ENCODE measurements at places on chromosomes 2 and 18. TPM values are rescaled to one million over a fixed set of nuclear protein-coding genes. Genes with fewer than 3 reads are reported as not detected.

The IL1RL1 gene
- total RNA-seq = 4.8 TPM

The SLC38A11 gene
- total RNA-seq = not detected

The CRYBA2 gene
- total RNA-seq = not detected

The STON1 gene
- total RNA-seq = 1.2 TPM

The SIX3 gene
- total RNA-seq = not detected

The C2orf66 gene
- 0.42 TPM for total RNA-seq

The MYL12B gene
- 234 TPM for total RNA-seq

The FIGN gene
- not detected for total RNA-seq

The CYTIP gene
- 302 TPM for total RNA-seq

The OBSL1 gene
- 0.24 TPM for total RNA-seq

The LBX2 gene
- total RNA-seq = 1.1 TPM

The ACVR1 gene
- 46.5 TPM for total RNA-seq

The SALL3 gene
- not detected for total RNA-seq

The LRRTM1 gene
- total RNA-seq = not detected

The LRRC30 gene
- total RNA-seq = not detected

The CTLA4 gene
- total RNA-seq = 118 TPM

GRCh38 chr2:141703501-141703900 lies 427.3 kb downstream of the LRP1B start:
- DNase-seq = no peak

- DNase-seq = no peak
Measured at GRCh38 chr2:14944562-14945346, 312.2 kb downstream of the LRATD1 start.

- DNase-seq = no peak
Measured at GRCh38 chr2:171529914-171530313, 7.6 kb downstream of the CYBRD1 start.

- DNase-seq = no peak
Measured at GRCh38 chr2:234985608-234986245, 33.9 kb downstream of the SH3BP4 start.

DNA sequence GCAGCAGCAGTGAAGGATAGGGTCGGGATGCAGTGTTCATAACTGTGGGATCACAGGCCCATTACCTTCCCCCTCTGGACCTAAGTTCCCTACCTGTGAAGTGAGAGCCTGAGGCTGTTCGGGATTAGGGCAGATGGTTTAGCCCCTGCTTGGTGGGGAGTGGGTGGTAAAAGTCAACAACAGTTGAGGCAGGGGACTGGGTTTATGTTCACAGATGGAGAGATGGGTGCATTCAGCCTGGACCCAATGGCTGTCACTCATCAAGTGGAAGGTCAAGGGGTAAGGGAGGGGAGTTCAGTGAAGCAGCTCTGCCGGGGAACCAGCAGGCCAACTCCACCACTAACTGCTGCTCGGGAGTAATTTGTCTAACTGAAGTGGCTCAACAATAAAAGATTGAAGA lies 180.4 kb downstream of the FAM210A start:
- no peak for DNase-seq

GRCh38 chr2:209719034-209719433 lies 52.6 kb upstream of the UNC80 start:
- DNase-seq = no peak

GRCh38 chr2:233791151-233791882 lies 13.2 kb downstream of the MROH2A start:
- no peak for DNase-seq

- DNase-seq = no peak
Measured at GRCh38 chr2:97868986-97869721, 126.6 kb downstream of the TMEM131 start.

- no peak for DNase-seq
Measured at GRCh38 chr2:113818382-113818951, 62.0 kb upstream of the SLC35F5 start.

DNA sequence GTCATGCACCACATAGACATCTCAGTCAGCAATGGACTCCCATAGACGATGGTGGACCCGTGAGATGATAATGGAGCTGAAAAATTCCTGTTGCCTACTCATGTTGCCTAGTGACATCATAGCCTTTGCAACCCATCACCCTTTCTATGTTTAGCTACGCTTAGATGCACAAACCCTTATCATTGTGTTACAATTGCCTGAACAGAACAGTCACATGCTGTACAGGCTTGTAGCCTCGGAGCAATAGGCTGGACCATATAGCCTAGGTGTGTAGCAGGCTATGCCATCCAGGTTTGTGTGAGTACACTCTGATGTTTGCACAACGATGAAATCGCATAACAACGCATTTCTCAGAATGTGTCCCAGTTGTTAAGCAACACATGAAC lies 221.6 kb downstream of the ALPK2 start:
- DNase-seq = no peak

DNA sequence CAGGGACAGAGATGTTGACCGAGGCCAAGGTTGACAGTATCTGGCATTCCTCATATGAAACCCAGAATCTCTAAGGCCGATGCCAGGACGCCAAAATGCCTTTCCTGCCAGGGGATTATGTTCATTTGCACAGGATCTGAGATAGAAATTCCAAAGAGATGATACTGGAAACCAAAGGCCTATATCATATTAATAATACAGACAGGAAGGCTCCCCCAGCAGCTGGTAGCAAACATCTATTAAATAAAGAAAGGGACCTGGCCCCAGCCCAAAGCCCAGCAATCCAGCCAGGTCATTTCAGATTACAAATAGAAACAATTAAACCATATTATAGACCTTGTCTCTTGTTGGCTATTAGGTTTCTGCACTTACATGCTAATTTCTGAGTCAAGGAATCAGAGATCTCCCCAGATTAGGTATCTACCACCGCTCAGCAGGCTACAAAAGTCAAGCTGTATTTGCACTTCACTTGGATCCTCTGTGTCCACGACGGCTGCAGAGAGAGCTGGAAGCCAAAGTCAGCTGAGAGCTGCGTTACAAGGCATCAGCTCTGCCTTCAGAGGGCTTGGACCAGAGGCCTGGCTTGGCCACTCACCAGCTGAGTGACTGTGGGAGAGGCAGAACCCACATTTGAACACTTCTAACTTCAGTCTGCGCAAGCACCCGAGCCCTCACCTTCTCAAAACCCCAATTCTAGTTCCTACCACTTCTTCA lies 269.3 kb upstream of the SIX2 start:
- no peak for DNase-seq

- DNase-seq = no peak
Measured at GRCh38 chr2:165804719-165805118, 10.7 kb upstream of the GALNT3 start.

GRCh38 chr18:6854811-6855210 lies 125.3 kb downstream of the ARHGAP28 start:
- no peak for DNase-seq

- no peak for DNase-seq
Measured at GRCh38 chr2:11955884-11956291, 209.5 kb downstream of the LPIN1 start.

GRCh38 chr2:12929758-12930157 lies 213.0 kb downstream of the TRIB2 start:
- no peak for DNase-seq

DNA sequence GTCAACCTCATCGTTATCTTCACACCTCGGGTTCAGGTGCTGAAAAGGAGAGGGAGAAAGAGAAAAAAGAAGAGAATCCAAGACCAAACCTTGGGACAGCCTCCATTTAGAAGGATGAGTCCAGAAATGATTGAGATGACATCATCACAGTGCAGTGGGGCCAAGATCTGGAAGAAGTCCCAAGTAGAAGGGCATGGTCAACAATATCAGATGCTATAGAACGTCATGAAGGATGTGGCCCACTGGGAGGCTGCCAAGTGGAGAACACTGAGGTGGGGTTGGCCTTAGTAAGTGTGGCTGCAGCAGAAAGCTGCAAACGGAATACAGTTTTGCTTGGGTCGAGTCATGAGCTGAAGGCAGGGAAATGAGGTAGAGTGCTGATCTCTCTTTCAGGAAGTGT lies 91.1 kb upstream of the FZD7 start:
- no peak for DNase-seq

- DNase-seq = no peak
Measured at GRCh38 chr2:20450201-20450999, 3.5 kb downstream of the RHOB start.

- DNase-seq = no peak
Measured at GRCh38 chr2:191202209-191202721, 42.9 kb upstream of the MYO1B start.

DNA sequence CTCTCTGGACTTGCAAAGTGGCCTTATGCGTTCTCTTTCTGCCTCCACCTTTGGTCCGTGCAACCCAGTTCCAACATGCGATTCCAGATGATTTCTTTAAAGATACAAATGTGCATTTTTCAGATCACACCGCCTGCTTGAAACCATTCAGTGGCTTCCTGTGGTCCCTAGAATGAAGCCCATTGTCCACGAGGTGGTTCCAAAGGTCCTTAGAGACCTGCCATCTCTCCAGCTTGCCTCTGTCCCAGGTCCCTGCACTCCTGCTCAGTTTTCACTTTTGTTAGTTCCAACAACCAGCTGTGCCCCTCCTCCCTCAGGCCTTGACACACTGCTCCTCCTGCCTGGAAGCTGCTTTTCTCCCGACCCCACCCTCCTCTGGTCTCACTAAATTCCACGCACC lies 3.6 kb upstream of the INO80C start:
- no peak for DNase-seq

GRCh38 chr2:86201671-86202335 lies 2.5 kb downstream of the MRPL35 start:
- DNase-seq = no peak

- DNase-seq = no peak
Measured at GRCh38 chr2:15425712-15426111, 135.4 kb downstream of the NBAS start.

GRCh38 chr2:147122944-147123343 lies 721.9 kb upstream of the ACVR2A start:
- DNase-seq = no peak

DNA sequence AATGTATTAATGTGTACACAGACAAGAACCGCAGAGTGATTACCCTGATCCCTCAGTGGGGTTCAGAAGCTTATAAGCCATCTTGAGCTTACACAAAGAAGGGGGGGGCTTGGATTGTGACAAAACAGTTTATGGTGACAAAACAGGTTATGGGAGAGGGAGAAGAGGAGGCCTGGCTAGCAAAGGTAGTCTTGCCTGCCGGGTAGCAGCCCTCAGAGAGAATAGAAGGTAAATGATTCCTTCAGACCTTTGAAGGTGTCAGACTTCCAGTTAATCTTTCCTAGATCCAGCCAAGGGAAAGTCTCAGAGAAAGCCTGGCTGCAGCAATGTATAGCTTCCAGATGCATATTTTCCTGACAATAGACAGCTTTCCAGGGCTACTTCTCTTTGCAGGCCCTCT lies 44.6 kb upstream of the RAPH1 start:
- no peak for DNase-seq

GRCh38 chr2:134277223-134277622 lies 23.4 kb downstream of the MGAT5 start:
- DNase-seq = no peak

DNA sequence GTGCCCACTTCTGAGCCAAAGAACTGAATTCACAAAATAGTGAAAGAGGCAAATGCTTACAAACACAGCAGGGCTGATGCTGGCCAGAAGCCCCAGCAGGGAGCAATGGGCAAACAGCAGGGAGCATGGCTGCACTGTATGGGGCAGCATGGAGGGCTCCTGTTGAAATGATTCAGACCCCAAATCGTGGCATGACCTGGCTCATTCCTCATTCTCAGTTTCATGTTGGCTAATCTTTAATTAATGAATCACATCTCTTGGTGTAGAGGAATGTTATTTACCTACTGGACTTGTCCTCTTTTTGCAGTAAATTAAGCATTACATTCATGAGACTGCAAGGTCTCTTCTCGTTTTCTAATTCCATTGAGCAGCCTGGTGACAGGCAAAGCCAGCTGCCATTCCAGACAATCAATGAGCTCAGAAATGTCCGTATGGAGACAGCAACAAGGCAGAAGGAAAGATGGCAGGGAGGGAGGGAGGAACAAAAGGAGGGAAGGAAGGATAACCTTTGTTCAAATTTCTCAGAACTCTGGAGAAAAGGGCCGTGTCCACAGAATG lies 84.9 kb upstream of the ST8SIA3 start:
- DNase-seq = no peak

DNA sequence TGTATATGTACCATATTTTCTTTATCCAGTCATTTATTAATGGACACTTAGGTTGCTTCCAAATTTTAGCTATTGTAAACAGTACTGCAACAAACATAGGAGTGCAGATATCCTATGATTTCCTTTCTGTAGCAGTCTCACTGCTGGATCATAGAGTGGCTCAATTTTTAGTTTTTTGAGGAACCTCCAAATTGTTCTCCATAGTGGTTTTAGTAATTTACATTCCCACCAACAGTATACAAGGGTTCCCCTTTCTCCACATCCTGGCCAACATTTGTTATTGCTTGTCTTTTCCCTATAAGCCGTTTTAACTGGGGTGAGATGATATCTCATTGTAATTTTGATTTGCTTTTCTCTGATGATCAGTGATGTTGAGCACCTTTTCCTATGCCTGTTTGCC lies 114.3 kb downstream of the TMEM17 start:
- no peak for DNase-seq

- no peak for DNase-seq
Measured at GRCh38 chr2:100976061-100976460, 26.0 kb upstream of the RPL31 start.

GRCh38 chr18:903701-904100 lies 970 bp upstream of the ADCYAP1 start:
- peak; percentile 22 for DNase-seq

GRCh38 chr18:47756364-47757016 lies 174.0 kb downstream of the SMAD2 start:
- DNase-seq = peak; percentile 31

DNA sequence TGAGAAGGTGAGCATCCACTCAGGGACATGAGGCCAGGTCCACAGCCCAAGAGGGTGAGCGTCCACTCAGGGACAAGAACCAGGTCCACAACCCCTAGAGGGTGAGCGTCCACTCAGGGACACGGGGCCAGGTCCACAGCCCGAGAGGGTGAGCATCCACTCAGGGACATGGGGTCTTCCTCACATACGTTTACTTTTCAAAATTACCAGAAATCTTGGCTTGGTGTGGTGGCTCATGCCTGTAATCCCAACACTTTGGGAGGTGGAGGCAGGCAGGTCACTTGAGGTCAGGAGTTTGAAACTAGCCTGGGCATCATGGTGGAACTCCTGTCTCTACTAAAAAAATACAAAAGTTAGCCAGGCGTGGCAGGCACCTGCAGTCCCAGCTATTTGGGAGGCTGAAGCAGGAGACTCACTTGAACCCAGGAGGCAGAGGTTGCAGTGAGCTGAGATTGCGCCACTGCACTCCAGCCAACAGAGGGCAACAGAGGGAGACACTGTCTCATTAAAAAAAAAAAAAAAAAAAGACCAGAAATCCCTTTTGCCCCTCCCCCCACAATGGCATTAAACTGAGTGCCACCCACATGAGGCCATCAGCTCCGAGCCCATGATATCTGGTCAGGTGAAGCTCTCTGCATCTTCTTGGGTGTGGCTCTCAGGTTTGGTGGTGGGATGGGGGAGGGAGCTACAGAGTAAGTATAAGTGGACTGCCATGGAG lies 9.0 kb upstream of the MBP start:
- no peak for DNase-seq

DNA sequence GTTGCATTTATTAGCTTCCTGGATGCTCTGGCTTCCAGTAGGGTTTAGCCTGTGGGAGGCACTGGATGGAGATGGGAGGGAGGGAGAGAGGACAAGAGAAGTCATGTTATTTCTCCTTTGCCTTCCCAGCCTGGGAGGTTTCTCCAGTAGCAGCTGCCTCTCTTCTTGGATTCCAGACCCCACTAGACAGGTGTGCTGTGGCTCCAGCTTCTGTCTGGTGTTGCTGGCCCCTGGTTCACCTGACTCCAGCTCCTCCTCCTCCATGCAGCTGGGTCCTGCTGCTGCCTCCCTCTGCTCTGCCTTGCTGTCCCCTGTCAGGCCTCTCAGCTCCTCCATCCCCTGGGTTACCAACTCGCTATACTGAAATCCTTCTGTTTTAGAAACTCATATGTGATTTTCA lies 188.9 kb upstream of the TNP1 start:
- no peak for DNase-seq
